ENCODE measurements at places on chromosomes 1 and 21.

- no peak for DNase-seq
These were observed 120.1 kb downstream of the ASTN1 start for GRCh38 chr1:177044390-177044789.

- DNase-seq, result no peak
These were observed 197.2 kb upstream of the PROX1 start for GRCh38 chr1:213790565-213790964.

GRCh38 chr1:88013485-88013884 lies 670.6 kb upstream of the PKN2 start:
- DNase-seq, result no peak

- no peak for DNase-seq
These were observed 2.1 kb upstream of the PLA2G2F start for GRCh38 chr1:20137055-20137454.

- no peak for DNase-seq
These were observed 103.9 kb downstream of the EBNA1BP2 start for GRCh38 chr1:43067977-43068751.

GRCh38 chr1:48470481-48470855 lies 1.5 kb downstream of the SPATA6 start:
- no peak for DNase-seq

- DNase-seq, result no peak
These were observed 385.5 kb downstream of the SIPA1L2 start for GRCh38 chr1:232244426-232244825.
